ENCODE measurements at places on chromosomes 7 and 10.
A peak's percentile ranks its signal among the peaks of the same experiment; 100 is the strongest.

GRCh38 chr10:27584302-27584701 lies 80.2 kb downstream of the RAB18 start:
- no peak for DNase-seq

DNA sequence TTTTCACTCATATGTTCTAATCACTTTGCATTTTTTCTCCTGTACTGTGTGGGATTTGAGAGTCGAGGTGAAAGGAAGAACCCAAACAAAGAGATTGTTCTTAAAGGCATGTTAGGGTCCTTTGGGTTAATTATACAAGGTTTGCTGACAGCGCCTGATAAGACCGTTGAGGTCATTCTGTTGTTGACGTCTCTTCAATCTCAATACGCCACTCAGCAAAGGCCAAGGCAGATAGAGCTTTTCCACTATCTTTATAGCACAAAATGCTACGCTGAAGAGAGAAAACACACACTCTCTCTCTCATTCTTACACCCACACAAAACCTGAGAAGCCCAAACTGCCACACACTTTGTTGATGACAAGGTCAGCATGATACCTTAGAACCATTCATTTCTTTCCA lies 228.7 kb downstream of the CNTNAP2 start:
- no peak for DNase-seq

- DNase-seq = no peak
These were observed 20.0 kb upstream of the C10orf90 start for GRCh38 chr10:126690534-126690933.

DNA sequence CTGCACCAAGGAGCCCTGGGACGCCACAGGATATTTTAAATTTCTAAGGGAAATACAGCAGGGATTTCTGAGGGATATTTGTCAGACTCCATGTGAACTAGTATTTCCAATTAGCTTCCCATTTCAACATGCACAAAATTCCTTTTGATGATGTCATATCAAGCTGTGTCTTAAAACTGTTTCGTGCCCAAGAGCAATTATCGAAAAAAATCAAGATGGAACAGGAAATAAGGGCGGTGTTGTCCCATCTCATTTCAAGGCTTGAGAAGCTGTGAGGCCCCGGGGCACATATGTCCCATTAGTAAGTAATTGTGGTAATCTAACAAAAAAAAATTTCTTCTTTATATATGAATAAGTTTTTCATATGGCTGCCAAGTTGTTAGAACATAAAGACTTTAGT lies 47.4 kb downstream of the PPP1R17 start:
- peak; percentile 23 for DNase-seq

DNA sequence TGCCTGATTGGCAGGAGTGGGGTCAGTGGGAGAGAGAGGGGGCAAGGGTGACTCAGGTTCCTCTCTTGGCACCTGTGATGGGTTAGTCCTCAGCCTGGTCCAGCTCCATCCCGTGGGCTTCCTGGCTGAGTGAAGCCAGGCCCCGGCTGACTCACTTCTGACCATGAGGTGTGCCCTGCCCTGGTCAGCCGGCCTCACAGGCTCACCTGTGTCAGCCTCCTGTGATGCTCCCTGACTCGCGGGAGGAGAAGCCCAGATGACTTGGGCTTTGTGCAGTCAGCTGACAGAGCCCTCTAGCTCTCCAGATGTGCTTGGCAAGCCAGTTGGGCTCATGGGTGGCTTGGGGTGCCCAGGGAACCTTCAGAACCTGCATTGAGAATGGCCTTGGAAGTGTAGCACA lies 16.0 kb upstream of the PPIF start:
- no peak for DNase-seq

- no peak for DNase-seq
These were observed 153.2 kb downstream of the TCF7L2 start for GRCh38 chr10:113103131-113103840.

DNA sequence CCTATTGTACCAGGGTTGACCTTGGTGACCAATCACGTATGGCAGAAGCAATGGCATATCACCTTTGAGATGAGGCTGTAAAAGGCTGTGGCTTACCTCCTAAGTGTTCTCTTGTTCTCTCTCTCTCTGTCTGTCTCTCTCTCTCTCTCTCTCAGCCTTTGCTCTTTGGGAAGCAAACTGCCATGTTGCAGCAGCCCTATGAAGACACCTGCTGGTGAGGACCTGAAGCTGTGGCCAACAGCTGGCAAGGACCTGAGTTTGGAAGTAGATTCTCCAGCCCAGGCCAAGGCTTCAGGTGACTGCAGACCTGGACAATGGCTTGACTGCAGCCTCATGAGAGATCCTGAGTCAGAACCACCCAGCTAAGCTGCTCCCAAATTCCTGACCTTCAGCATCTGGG lies 161.4 kb downstream of the GPAM start:
- no peak for DNase-seq

Data from astrocyte of the hippocampus (primary cell).